ENCODE measurements at places on chromosomes 12 and 14.

DNA sequence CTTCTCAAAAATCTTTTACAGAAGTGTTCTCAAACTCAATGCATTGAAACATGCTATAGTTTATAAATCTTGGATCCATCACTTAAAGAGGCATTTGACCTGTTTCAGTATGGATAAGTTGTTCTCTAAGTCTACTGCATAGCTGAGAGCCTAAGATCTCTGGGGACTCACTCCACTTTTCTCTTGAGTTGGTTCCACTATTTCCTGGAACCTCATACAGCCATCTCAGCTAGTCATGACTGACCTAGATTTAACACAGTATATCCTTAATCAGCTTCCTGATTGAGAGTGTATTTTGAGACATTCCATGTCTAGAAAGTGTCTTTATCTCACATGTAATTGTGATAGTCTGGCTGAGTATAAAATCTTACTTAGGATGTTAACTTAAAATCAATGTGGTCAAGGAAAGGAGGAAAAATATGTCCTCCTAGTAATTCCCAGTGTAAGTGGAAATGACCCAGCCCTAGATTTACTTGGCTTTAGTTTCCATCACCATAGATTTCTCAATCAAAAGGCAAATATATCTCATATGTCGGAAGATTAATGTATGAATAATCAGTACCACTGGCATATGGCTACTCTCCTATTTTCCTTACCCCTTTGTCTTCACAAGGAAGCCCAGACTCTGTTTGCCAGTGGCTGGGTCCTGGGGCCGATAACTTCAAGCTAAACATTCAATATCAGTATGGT is 61.9 kb downstream of the KICS2 start:
- DNase-seq = no peak

- DNase-seq = no peak
Observed at GRCh38 chr12:112971248-112971647, 7.1 kb upstream of the OAS2 start.

DNA sequence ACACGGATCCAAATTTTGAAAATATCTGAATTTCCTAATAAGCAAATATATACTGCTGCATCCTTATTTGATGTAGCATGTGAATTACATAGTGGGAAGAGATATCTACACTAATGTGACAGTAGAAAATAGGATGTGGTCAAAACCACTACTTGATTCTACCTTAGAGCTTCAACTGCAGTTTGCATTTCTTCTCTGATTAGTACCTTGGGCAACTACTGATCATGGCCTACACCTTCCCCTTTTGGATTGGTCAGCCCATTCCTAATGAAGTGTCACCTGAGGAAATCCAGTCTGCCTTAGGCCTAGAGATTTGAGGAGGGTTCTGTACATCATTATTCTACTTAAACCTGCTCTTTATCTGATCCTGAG is 10.7 kb downstream of the LLPH start:
- no peak for DNase-seq

DNA sequence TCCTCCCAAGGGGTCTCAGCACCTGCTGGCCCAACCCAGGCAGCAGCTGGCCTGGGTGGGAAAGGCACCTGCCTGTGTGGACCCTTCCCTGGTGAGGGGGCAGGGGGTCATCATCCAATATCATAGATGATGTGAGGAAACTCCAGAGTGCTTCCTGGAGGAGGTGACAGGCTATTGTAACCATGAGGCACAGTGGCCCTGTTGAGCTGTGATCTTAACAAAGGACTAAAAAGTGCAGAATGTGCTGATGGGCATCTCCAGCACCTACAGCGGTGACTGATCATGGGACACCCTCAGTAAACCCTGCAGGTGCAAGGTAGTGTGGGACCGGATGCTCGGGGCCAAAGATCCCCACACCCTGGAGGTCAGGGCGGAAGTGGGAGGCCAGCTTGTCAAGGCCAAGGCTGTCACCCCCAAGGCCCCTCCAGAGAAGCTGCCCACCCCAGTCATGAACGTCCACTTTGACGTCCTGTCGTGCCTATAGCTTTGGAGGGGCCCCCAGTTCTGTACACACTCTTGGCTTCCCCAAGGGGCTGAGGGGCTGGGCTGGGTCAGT is 7.5 kb downstream of the MMP17 start:
- no peak for DNase-seq

DNA sequence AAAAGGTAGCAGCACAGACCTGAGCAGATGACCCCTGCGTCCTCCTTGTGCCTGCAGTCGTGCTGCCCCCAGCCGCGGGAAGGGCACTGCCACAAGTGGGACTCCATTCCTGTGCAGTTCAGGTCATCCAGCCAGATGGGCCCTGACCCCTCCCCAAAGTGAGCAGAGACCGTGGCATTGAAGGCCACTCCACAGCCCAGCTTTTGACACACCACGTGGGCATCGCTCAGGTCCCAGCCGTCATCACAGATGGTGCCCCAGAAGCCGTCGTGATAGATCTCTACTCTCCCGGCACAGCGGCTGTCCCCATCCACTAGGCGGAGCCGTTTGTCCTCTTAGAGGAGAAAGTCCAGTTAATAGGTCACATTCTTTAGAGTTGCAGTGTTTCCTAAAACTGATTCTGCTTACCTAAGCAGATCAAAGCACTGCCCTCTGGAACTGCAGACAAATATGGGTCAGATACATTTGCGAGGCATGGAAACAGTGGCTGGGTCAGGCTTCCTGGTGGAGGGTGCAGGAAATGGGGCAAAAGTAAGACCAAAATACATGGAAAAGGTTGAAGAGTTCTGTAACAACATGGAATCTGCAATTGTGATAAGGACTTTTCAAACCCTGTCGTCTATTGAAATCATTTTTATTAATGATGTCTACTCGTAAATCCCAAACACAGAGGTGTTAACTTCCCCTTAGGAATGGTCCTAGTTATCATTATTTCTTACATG is 69.4 kb downstream of the CD163L1 start:
- DNase-seq = peak; percentile 43

GRCh38 chr14:90053044-90053443 is 8.8 kb upstream of the KCNK13 start:
- DNase-seq = no peak

GRCh38 chr12:124726596-124727263 is 136.9 kb downstream of the SCARB1 start:
- no peak for DNase-seq

GRCh38 chr12:122001466-122002209 is 20.0 kb upstream of the BCL7A start:
- no peak for DNase-seq

GRCh38 chr14:75429562-75429961 is 1.7 kb downstream of the JDP2 start:
- DNase-seq = no peak

DNA sequence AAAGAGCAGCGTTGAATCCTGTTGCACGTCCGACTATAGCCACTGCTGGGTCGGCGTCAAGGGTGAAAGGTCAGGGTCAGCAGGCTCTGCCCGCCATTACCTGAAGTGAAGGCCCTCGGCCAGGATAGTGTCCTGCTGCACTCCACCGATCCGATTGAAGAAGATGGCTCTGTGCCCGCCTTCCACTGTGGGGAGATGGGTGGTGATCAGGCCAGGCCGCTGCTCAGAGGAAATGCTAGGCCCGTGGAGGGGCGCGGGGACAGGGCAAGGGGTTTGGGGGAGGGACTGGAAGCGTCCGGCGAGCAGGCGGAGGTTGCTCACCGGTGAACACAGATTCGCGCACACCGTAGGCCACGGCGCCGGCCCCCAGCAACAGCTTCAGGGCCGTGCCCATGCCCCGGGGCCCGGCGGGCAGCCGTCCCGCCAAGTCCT is 352 bp downstream of the PHB2 start:
- no peak for DNase-seq

DNA sequence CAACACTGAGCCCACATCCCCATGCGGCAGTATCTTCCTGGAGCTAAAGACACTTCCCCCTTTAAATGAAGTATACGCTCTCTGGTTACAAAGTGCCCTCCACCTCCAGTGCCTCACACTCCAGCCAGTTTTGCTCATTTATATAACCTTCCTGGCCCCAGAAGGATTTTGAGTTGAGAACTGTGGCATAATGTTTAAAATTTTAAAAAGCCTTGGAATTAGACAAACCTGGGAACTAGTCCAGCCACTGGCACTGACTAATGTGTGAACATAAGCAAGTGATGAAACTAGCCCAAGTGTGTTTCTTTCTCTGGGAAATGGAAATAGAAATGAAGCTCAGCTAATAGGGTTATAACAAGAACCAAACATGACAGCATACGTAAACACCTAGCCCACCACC is 723.7 kb upstream of the USP15 start:
- no peak for DNase-seq

DNA sequence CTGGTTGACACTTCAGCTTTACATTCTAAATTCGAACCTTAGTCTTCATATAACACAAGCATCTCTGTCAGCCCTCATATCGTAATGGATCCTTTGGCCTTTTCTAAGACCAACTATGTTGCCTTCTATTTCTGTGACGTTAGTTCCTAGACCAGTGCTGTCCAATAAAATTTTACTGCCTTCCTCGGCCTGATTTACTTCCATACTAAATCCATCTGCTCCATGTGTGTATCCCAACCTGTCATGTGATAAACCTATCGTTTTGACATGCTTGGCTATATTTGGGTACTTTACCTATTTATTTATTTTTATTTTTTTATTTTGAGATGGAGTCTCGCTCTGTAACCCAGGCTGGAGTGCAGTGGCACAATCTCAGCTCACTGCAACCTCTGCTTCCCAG is 20.3 kb downstream of the ACAD10 start:
- no peak for DNase-seq

DNA sequence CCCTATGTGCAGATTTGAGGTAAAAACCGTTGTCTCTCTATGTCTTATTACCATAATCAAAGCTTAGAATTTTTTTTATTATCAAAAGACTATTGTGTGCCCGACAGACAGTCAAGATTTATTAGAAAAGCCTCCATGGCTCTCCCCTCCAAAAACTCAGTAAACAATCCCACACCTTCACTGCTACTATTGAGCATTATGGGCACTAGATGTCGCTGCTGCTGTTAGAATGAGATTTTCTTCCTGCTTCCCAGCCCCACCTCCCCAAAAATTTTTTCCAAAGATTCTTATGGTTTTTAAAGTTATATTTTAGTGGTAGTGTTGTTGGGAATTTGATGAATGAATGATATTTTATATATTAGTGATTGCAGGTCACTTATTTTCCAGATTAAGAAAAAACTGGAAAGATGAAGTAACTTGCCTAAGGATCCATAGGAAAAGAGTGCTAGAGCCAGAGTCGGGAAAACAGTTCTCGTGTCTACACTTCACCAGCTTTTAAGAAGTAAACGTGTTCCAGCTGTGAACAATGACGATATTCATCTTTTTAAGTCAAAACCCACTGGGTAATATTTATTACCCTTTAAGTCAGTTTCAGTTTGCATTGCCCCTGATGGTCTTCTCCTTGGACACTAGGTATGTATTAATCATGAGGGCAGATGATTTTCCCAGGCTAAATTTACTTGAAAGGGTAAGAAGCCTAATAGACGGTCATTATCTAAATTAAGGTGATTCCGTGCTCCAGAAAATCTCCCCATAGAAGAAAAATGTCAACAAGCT is 12.2 kb upstream of the FOXG1 start:
- DNase-seq = no peak

DNA sequence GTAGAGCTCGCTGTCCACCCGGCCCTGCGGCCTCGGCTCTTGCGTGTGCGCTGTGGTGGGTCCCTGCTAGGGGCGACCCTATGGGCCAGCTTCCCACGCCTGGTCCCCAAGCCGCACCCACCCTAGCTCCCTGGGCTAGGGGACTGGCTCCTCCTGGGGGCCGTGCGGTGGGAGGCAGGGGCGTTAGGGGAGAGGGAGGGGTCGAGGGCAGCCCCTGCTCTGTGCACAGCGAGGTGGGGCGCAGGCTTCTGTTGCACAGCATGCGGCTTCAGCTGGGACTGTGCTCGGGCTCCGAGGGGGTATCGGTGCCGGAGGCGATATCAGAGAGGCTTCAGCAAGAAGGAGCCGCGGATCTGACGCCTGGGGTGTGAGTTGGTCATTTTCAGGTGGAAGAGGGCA is 86.1 kb downstream of the ALG10 start:
- no peak for DNase-seq

GRCh38 chr14:103552011-103552845 is 10.2 kb downstream of the BAG5 start:
- no peak for DNase-seq

DNA sequence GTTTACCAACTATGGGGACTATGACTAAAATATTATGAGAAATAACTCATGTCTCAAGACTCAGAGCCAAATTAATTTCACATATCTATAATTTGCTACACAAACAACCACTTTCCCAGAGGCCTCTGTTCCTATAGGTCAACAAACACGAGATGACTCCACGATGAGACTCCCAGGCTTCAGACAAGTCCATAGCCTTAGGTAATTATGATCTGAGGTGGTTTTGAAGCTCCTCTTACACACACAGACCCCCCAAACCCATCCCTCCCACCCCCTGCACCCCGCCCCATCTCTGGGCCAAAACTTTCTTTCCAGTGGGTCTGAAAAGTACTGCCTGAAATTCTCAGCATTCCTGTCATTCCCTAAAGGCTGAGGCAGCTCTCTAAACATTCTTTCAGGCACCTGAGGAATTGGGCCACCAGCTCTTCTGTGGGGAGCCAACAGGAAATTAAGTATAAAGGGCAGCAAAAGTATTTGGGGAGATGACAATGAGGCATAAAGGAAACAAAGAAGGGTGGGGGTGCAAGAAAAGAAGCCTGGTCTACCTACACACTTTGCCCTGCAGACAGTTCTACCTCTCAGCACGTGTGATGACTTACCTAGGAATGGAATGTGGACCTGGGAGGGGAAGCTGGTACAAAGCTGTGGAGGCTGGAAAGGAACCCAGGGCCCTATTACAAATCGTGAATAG is 143.6 kb downstream of the PAWR start:
- DNase-seq = peak; percentile 92

- no peak for DNase-seq
Observed at GRCh38 chr14:43244142-43244625, 1262.9 kb downstream of the FSCB start.

DNA sequence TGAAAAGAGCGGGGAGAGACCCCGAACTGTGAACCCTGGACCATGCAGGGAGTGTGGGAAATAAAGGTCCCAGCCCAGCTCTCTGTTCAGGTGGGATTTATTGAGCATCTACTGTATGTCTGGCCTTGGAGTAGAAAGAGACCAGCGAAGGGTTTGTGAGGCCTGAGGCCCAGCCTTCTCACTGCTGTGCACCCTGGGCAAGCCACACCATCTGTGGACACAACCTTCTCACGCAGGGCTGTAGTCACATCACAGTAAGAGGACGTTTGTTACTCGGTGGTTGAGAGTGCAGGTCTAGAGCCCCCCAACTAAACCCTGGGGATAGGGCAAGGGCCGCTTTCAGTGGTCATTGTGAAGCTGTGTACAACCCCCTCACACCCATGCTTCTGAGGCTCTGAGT is 18.2 kb downstream of the FAM222A start:
- DNase-seq = no peak

GRCh38 chr12:106910202-106910601 is 45.5 kb upstream of the TMEM263 start:
- no peak for DNase-seq

GRCh38 chr12:132083614-132083940 is 60.5 kb downstream of the DDX51 start:
- no peak for DNase-seq
